ENCODE measurements at places on chromosomes 2 and 18. TPM values are rescaled to one million over a fixed set of nuclear protein-coding genes. Genes with fewer than 3 reads are reported as not detected.
A peak's percentile ranks its signal among the peaks of the same experiment; 100 is the strongest.

- no peak overlapping the region for H3K27ac ChIP-seq
- H3K36me3 ChIP-seq: peaks cover 4% of the 10 kb centered on the region
- peaks cover 2% of the 10 kb centered on the region for H3K4me1 ChIP-seq
- H3K4me3 ChIP-seq: no peak overlapping the region
Observed at GRCh38 chr18:48676346-48676745, 137.5 kb downstream of the CTIF start.

Gene RHBDD1
- 41.1 TPM for total RNA-seq

Gene RBMS1
- total RNA-seq: 40.0 TPM

DNA sequence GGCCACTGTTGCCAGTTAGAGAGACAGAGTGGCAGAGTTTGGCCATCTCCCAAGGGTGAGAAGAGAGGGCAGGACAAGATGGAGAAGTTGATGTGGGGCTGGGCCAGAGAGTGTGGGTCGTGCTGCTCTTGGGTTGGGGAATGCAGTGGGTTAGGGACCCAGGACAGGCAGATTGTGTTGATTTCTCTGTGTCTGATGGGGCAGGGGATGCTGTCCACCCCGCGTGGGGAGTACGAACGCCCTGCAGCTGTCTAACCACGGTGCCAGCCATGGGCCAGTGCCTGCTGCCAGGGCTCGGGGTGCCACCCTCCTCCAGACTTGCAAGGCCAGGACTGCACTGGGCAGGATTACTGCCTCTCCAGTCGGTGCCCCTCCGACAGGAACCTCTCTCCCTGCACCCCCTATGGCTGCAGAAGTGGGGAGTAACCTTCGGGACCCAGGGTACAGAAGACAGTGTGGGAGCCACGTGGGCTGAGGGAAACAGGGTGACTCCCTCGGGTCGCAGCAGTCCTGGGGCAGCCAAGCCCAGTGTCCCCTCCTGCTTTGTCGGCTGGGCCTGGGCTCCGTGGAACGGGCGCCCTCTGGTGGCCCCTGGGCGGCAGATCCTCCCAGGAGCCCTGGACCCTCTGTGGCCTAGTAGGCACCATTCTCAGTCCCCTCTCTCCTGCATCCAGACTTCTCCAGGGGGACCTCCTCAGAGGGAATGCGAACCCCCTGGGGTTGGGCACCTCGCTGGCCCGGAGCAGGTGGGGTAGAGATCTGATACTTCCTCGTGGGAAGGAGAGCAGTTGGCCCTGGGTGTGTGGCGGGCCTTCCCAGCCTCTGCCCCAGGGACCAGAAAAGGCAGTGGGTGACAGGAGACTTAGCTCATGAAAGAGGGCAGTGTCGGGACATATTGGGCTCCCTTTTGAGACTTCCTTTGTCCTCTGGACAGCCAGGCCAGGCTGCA lies 2.7 kb downstream of the GPC1 start:
- no peak overlapping the region for H3K27ac ChIP-seq
- H3K4me3 ChIP-seq: no peak overlapping the region
- peaks cover 14% of the 10 kb centered on the region for H3K4me1 ChIP-seq
- H3K27me3 ChIP-seq: peaks cover 19% of the 10 kb centered on the region
- peak; percentile 75 for DNase-seq
- no peaks in the 10 kb centered on the region for H3K36me3 ChIP-seq

DNA sequence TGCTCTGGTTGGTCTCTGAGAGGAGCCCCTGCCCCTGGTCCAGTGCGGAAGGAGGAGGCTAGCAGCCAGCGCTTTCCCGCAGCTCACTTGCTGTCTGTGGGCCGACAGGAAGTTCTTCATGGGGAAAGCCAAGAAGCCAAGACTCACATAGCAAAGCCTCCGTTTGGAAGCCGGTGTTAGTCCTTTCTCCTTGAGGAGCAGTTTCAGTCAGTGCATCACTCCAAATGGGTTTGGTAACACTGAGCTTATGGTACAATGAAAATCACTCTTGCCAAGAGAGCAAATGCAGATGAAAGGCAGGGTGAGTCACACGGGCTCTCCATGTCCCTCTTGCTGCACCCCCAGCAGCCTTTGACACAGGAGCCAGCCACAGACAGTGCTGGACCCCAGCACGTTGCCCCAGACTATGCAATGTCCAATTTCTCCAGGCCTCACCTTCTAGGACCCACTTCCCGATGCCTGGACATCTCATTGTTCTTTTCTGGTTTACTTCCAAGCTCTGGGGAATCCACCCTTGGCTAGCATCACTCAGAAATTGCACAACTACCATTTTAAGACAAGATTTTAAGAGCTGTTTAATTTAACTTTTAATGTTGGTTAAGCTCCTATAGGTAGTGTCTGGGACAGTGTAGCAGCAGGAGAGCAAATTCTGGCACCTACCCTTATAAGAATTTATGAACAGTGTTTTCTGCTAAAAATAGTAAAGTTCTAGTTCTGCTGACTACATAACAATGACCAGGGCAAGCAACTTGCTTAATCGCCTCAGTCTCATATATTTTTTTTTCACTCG lies 174.9 kb downstream of the ASB1 start:
- no peak overlapping the region for H3K27ac ChIP-seq
- H3K4me1 ChIP-seq: no peaks in the 10 kb centered on the region
- peaks cover 17% of the 10 kb centered on the region for H3K27me3 ChIP-seq
- DNase-seq: no peak
- H3K4me3 ChIP-seq: no peak overlapping the region
- H3K36me3 ChIP-seq: no peaks in the 10 kb centered on the region

Gene EMILIN1
- total RNA-seq: 0.51 TPM

Measured in activated CD4-positive, alpha-beta memory T cell treated with anti-CD3 and anti-CD28 coated beads for 36 hours (primary cell).